ENCODE measurements at places on chromosomes 3 and 15. TPM values are rescaled to one million over a fixed set of nuclear protein-coding genes. Genes with fewer than 3 reads are reported as not detected.
A peak's percentile ranks its signal among the peaks of the same experiment; 100 is the strongest.

DNA sequence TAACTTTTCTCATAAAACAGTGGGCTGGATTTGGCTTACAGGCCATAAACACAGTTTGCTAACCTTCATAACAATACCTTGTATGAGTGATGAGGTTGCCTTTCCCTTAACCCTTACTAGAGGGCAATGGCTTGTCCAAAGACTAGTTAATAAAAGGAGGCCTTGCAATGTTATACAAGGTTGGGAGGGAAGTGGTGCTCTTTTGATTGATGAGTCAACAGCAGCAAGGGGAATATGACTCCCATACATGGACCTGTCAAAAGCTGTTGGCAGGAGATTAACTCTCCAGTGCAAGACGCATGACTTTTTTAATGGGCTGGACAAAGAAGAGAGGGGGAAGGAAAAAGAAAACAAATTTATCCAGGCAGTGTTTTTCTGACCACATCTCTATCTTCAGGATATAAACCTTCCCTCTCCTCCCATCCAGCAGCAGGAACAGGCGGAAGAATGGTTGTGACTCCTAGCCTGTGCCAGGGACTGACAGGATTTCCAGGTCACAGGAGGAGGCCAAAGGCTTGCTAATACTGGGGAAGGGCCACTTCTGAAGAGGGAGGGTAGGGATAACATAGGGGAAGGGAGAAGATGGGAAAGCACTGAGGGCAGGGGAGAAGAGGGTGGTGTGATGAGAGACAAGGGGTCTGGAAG lies 35.2 kb upstream of the ARL14 start:
- DNase-seq = no peak

DNA sequence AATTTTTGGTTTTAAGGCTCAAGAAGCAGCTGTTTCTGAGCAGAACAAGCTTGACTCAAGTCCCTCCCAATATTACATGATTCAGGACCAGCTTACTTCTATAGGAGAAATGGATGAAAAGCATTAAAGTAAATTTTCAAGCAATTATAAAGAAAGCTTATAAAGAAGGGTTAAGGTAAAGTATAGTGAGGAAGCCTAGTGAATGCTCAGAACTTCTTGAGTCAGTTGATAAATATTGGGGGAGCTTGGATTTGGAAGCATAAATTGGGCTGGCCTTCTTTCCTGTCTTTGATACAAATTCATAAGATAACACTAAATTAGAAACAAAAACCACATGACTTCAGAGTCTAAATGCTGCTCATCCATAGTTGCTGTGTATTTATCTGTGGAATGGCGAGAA lies 156.0 kb downstream of the CHL1 start:
- DNase-seq = no peak

The VPS33B gene
- total RNA-seq = 19.9 TPM

- DNase-seq = no peak
These were observed 654.9 kb upstream of the TBL1XR1 start for GRCh38 chr3:177852001-177852807.

- DNase-seq = no peak
These were observed 531.3 kb upstream of the UBE2E2 start for GRCh38 chr3:22671848-22672247.

DNA sequence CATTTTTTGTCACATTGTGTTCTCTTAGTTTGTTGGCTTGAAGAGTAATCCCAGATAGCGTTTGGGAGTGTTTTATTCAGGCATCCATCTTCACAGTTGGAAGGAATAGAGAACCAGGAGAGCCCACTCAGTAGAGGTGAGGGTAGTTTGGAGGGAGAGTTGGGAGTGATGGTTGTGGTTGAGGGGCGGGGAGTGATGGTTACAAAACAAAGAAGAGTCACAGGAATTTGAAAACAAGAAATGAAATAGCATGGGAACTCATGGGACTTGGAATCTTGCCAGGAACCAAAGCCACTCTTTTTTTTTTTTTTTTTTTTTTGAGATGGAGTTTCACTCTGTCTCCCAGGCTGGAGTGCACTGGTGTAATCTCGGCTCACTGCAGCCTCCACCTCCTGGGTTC lies 36.3 kb downstream of the DUT start:
- DNase-seq = no peak

The PLCL2 gene
- 0.18 TPM for total RNA-seq

DNA sequence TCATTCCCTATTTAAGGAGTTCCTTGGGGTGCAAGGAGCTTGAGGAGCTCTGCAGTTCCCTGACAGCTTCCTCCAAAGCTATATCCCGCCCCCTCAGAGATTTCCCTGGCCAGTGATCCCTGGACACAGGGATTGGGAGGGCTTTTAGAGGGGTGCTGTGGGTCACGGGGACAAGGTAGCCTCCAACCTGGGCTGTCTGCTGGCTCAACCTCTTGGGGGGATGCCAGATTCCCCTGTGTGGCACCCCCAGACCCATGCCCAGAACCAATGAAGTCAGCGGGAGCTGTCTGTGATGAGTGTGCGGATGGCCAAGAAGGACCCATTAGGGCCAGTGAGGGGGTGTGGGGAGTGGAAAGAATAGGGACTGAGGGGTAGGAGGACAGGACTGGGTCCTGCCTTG lies 21.0 kb upstream of the ATP2B2 start:
- DNase-seq = no peak

DNA sequence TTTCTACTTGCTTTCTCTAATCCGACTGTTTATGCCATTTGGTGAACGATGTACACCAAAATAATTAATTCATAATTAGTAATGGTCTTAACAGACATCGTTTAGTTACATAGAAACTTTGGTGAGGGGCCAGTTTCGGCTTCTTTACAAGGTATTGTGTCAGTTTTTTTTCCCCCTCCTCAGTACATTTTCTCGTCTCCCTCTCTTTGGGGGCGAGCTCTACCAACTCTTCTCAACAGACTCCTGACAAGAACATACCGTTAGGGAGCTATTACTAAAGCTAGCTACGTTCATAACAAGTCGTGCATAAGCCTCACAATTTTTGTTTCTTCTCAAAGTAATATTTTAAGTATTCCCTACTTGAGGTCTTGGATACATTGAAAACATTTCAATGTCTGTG lies 1.4 kb downstream of the U2SURP start:
- DNase-seq = peak; percentile 40

DNA sequence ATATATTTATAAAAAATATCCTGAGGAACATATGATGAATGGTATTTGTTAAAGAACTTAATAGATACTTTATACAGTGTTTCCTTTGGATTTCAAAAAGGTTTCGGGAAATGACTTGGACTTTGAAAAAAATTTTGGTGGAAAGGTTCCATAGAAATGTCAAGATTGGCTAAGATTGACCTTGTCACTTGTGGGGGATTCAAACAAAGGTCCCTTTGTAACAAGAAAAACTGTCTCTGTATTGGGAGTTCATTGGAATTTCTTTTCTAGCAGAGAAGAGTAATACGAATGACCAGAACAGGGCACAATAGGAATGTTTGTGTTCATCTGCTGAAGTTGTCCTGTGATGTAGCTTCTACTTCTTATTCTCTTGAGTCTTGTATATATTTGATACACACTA lies 43.2 kb downstream of the ARHGEF26 start:
- DNase-seq = no peak

DNA sequence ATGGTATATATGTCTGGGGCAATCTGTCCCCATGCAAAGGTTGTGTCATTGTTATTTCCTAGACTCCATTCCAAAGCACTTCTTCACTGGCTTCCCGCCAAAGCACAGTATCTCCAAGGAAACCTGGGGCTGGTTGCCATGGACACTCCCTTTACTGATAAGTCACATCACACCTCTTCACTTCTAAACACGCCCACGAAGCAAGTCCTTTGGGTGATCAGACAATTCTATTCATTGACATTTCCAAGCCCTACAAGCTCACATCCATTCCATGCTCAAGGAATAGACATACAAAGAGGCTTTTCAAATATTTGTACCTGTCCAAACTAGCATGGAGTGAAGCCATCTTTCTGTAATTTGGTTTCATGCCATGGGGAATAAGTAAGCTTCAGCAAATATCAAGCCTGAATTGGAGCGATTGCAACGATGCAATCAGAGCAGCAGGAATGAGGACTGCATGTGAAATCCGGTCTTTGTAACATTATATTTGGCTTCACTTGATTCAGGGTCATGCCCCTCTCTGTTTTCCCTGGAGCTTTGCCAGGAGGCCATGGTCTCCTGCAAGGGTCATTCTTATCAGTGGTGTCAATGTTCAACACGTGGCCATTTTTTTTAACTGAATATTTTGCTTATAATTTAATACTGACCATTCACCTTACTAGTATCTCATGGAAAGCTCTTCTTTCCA lies 201.6 kb upstream of the TMC3 start:
- peak; percentile 31 for DNase-seq

GRCh38 chr15:66269326-66270090 lies 16.0 kb upstream of the MEGF11 start:
- DNase-seq = peak; percentile 58

GRCh38 chr15:87609474-87609873 lies 647.1 kb downstream of the NTRK3 start:
- DNase-seq = peak; percentile 33

GRCh38 chr3:65338571-65338970 lies 650.8 kb upstream of the ADAMTS9 start:
- no peak for DNase-seq

The SPTSSB gene
- 0.07 TPM for total RNA-seq

DNA sequence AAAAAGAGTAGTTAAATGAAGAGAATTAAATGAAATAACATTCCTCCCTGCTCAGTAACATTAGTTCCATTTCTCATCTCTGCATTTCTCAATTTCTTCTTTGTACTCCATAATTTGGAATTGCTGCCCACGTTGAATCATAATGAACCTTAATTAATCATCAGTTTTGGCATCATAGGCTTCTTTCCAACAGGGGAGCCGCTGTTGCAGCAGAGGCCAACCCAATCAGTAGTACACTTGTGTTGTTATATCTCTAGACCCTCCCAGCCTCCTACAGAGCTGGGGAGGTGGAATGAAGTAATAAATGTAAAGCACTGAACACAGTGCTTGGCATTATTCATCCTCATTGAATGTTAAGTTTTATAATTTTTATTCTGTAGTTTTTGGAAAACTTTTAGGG lies 240.7 kb downstream of the CHST2 start:
- DNase-seq = no peak

DNA sequence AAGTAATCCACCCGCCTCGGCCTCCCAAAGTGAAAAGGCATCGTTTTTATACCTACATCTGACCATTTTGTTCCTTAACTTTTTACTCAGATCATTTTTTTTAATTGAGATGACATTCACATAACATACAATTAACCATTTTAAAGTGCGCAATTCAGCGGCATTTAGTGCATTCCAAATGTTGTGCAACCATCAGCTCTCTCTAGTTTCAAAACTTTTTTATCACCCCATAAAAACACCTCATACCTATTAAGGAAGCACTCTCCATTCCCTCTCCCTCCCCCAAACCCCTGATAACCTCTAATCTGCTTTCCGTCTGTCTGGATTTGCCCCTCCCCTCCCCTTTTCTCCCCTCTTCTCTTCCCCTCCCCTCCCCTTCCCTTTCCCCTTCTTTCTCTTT lies 310.1 kb downstream of the UACA start:
- no peak for DNase-seq

The TNNC1 gene
- total RNA-seq = 0.47 TPM

DNA sequence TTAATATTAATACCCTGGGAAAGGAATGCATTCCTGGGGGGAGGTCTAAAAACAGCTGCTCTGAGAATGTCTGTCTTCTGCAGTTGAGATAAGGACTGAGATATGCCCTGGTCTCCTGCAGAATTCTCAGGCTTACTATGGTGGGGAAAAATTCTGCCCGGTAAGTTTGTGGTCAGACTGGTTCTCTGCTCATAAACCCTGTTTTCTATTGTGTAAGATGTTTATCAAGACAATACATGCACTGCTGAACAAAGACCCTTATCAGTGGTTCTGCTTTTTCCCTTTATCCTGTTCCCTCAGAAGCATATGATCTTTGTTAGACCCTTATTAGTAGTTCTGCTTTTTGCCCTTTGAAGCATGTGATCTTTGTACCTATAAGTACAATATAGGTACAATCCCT lies 494.6 kb downstream of the CNTN6 start:
- DNase-seq = no peak

The KLHL40 gene
- total RNA-seq = not detected

DNA sequence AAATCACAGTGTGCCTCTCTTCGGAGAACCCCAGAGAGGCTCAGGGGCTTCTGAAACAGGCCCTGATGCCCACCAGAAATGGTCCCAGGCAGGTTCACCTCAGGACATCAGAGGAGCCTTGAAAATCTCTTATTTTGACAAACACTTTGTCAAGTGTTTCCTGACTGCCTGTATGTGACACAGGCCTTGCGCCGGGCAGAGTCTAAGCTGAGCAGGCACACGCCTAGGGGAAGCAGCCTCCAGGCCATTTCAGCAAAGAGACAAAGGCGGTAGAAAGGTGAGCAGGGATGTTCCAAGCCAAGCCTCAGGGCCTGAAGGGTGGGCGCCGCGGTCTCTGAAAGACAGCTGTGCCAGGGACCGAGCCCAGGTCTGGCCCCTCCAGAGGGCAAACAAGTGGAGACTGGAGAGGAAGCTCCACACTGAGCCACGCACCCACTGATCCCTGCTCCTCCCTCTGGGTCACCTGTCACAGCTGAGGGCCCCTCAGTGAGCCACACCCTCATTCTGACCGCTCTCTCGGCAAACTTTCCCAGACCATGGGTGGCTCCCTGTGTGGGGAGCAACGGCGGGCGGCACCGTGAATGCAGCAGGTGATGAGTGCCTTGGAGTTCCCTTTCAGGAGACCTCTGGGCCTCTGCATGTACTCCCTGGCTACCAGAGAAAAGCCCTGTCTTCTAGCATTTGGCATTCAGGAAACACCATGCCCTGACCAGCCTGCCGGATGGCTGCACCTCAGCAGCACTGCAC lies 136.1 kb downstream of the ADAMTS17 start:
- DNase-seq = no peak

- no peak for DNase-seq
These were observed 86.9 kb downstream of the CBLB start for GRCh38 chr3:105781871-105782270.

- DNase-seq = no peak
These were observed 77.3 kb downstream of the SMAD3 start for GRCh38 chr15:67142767-67143100.

- DNase-seq = no peak
These were observed 32.3 kb downstream of the NKIRAS1 start for GRCh38 chr3:23884481-23884880.

GRCh38 chr3:185763347-185764005 lies 61.4 kb downstream of the IGF2BP2 start:
- no peak for DNase-seq

The B3GALNT1 gene
- total RNA-seq = 2.0 TPM

DNA sequence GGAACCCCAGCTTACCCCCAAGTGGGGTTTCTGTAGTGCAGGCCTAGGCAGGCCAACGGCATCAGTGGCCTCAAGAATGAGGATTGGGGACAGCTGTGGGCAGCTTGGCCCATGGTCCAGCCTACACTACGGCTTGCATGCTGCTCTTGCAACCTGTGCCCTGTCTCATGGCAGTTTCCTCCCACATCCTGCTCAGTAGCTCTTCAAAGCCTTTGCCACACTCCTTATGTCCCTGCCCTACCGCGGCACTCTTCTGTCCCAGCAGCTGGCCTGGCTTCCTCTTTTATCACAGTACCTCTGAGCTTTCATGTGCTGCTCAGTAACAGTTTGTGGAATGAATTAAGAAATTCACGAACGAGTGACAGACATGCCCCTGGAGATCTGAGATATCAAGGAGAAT lies 431.0 kb downstream of the EPHB1 start:
- DNase-seq = no peak

GRCh38 chr3:179702271-179702947 lies 49.6 kb downstream of the USP13 start:
- DNase-seq = no peak

The MYO5C gene
- 0.24 TPM for total RNA-seq

Measured in K562 (cell line).